Hematopoietic multipotent progenitor cell treated with erythropoietin and hydrocortisone succinate and interleukin-3 and kit ligand, for 17 days (in vitro differentiated cells): ENCODE measurements at places on chromosomes 3 and 15.
A peak's percentile ranks its signal among the peaks of the same experiment; 100 is the strongest.

DNA sequence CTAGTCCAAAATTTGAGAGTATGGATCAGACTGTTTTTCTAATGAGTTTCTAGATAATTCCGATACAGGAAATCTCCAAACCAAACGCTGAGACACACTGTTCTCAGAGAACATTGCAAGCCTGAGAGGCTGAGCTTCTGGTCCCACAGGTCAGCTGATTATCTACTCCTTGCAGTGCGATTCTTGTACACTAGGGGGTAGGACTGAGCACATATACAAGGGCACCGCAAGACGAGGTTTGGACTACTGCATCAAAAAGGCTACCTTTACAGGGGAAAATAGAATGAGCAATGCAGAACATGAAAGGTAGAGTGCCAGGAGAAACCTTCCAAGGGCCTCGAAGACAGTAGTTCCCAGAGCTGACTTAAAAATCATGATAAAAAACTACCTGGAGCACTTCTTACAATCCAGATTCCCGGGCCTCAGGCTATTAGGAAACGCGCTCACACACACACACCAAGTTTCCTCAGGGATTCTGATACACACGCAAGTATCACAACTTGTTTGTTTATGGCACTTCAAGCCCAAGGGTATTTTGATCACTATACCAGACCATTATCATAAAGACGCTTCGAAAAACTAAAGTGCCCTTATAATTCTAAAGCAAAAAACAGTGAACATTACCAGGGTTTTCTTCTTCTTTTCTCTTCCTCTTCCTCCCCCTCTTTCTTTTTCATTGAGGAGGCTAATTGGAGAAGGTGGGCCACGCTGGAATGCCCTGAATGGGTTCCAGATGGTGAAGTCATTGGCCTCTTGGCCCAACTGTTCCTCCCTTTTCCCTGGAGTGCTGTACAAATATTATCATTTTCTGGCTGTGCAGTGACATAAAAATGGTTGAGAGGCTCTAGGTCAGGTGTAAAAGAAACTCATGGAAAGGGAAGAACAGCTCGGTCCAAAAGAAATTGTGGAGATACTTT, 61.8 kb downstream of the SLC12A8 start:
- DNase-seq, result peak; percentile 58

DNA sequence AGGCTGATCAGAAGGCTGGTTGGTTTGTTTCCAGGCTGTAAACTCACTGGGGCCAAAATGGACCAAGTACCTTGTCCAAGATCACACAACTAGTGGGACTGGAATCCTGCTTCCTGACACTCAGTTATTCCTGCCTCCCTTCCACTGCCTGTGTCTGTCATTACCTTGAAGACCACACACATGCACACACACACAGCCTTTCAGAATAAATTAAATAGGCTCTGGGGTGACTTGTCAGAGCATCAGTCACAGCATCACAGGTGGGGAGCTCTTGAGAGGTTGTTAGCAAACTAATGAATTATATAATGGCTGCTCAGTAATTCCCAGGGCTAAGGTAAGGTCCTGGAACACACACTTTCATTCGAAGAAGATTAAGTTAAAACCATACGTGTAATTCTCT, 231.8 kb downstream of the UACA start:
- no peak for DNase-seq

DNA sequence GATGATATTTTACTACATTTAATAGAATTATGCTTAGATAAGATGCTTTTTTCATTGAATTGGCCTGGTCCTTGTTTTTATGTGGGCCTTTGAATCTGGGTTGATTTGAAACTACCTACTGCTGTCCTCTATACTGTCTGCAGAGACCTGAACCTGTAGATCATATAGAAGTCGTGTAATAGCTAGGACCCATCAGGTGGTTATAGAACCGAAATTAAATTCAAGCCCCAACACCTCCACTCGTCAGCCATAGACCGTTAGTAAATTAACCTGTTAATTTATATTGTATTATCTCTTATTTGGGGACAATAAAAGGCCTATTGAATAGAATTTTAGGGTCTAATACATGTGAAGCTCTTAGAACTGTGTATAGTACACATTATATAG, 108.4 kb downstream of the MBNL1 start:
- DNase-seq, result no peak

- DNase-seq, result no peak
These were observed 29.2 kb downstream of the PDHB start for GRCh38 chr3:58404396-58404795.

DNA sequence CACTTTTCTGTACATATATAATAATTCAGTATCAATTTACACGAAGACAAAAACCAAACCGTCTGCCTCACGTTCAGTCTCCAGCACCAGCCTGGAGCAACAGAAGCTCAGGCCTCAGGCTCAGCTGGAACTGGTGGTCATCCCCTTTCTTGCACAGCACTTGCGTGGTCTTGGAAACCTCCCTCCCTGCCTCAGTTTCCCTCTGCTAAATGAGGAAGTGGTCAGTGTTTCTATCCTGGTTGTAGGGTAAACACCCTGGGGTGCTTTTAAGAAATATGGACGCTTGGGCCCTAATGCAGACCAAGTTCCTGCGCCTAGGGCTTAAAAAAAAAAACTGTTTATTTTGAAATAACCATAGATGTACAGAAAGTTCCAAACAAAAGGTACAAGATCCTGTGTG, 21.6 kb downstream of the IQSEC1 start:
- no peak for DNase-seq

DNA sequence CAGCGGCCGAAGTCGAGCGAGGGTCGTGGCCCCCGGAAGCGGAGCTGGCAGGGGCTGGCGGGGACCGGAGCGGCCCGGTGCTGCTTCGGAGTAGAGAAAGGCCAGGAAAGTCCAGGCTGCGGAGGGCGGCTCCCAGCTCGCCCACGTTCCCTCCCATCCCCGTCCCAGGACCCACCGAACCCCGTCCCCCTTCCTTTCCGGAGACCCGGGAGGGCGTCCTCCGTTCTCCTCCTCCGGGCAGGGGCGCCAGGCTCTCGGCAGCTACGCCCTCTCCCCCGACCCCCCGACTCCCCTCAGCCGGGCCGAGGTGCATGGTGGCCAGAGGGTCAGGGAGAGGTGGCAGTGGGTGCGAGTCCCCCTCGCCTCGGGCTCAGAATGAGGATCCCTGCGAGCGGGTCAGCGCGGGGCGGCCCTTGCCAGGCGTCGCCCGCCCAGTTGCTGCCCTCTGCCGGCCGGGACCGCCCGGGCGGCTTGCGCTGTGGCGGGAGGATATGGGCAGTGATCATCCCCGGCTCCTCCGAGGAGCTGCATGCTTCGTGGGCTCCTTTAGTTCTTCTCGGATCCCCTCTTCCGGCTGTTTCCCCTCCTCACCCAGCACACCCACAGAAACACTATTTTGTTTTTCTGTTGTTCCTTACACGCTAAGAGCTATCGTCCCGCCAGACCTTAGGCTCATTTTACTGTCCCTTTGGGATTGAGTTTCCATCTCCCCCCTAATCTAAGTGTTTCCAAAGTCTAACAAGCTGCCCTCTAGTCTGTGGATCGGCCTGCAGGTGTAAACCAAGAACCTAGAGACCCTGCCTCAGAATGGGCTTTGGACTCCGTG, 744 bp upstream of the ALDH1A2 start:
- no peak for DNase-seq

- DNase-seq, result no peak
These were observed 112.0 kb downstream of the SOX2 start for GRCh38 chr3:181823716-181824115.

GRCh38 chr15:91912336-91912735, 58.8 kb downstream of the SLCO3A1 start:
- DNase-seq, result no peak

DNA sequence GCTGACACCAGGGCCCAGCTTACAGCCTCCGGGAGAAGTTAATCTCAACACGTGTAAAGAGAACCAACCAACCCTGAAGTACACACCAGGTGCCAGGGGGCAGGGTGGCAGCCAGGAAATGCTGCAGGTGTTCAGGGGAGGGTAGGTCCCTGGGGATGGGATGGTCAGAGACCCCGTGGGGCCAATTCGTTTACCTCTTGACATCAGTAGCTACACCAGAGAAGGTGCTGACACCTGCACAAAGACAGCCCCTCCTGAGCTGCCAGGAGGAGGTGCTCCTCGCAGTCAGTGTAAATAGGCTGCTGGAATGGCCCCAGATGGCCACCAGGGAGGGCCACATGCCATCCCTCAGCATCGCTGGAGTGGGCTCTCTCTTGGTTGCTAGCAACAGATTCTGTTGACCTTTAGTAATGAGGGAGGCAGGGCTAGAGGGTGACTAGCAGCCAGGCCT, 52.8 kb downstream of the CORO2B start:
- DNase-seq, result no peak

DNA sequence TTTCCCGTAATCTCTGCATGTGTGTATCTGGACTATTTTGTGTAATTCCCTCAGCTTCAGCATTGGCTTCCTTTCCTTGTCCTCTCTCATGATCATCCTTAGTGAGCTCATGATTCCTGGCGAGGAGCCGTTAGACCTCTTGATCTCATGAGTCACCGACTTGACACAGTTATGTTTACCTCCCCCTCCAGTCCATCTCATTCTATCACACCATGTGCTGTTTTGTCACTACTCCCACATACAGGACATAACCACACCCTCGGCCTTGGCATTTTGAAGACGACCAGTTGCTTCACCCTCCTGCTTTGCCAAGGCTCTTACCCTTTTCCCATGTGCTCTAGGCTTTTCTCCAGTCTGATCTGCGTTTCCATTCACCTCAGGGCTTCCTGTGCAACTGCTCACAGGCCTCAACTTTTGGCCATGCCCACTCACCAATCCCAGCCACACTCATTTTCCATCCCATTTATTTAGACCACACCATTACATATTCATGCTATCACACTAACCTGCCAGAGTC, 41.5 kb downstream of the CP start:
- no peak for DNase-seq

- DNase-seq, result no peak
These were observed 32.8 kb downstream of the AKAP13 start for GRCh38 chr15:85412956-85413854.

- no peak for DNase-seq
These were observed 22.1 kb upstream of the CRBN start for GRCh38 chr3:3201611-3202010.

DNA sequence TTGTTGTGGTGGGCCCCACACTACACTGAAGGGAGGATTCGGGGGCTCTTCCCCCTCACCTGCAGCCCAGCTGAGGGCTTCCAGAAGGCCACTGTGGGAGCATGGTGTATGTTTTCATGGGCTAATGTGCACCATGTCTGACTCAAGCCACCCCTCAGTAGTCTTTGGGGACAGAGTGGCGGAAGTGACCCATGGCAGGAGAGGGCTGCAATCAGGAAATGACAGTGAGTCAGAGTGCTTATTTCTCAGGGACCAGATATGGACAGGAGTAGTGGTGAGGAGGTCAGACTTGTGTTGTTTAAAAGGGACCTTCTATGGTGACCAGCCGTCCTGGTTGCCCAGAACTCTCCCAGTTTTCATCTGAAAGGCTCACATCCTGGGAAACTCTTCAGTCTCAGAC, 32.8 kb upstream of the SLC9A9 start:
- no peak for DNase-seq

GRCh38 chr3:124395584-124396338, 334.5 kb upstream of the UMPS start:
- DNase-seq, result no peak

GRCh38 chr3:167151636-167152035, 228.5 kb downstream of the ZBBX start:
- DNase-seq, result no peak

GRCh38 chr15:68935400-68935937, 5.1 kb downstream of the SPESP1 start:
- no peak for DNase-seq

DNA sequence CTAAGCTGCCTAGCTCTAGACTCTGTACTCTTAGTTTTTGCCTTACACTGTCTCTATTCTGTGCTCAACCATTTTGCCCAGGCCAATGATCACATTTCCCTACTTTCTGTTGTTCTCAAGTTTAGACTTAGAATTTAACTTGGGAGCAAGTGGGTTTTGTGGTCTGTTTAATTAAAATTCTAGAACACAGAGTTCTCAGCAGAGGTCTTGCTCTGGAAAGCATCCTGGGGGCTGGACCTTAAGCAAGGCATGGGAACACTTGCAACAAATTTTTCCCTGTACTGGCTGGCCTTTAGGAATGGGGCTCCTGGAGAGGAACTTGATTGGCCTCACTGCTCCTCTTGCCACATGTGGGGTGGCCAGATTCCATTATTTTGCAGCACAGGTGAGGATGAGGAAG, 236.3 kb upstream of the LRTM1 start:
- no peak for DNase-seq

GRCh38 chr3:123039178-123039577, 11.6 kb upstream of the SEMA5B start:
- DNase-seq, result no peak

DNA sequence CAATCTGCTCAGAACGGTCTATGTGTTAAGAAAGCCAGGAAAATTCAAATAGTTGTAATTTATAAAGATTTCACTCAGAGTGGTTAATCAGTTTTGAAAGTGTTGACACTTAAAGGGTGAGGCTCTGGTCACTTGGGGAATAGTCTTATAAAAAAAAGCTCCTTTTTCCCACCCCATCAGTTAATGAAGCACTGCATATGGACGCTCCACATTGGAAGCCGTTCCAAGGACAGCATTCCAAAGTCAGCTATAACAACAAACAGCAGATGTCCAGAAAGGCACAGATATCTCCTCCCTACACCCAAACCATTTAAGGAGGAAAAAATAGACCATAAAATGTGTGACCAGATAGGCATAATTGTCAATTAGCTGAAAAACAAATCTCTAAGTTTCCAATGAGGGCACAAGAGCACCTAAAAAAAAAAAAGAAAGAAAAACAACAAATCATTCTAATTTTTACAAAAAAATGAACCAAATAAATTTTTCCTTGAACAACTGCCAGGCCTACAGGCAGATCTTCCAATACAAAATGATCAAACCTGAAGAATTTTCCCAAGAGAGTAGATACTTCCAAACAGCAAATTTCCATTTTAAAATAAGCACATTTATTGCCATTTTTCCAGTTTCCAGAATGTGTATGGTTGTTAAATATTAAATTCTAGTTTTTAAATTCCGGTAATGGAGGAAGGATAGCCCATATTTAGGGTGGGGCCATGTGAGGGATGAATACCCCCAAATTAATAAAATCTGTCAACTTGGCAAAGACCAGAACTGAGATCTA, 198.3 kb downstream of the ERC2 start:
- DNase-seq, result no peak

GRCh38 chr3:141083836-141084649, 32.9 kb downstream of the SPSB4 start:
- no peak for DNase-seq
